Uterus (tissue), 4 donors: ENCODE measurements at places on chromosomes 12 and 14. TPM values are rescaled to one million over a fixed set of nuclear protein-coding genes. Genes with fewer than 3 reads are reported as not detected.

- DNase-seq, result no peak
These were observed 103.0 kb upstream of the SFSWAP start for GRCh38 chr12:131607658-131608447.

The SARNP gene
- 72.4 TPM for total RNA-seq

DNA sequence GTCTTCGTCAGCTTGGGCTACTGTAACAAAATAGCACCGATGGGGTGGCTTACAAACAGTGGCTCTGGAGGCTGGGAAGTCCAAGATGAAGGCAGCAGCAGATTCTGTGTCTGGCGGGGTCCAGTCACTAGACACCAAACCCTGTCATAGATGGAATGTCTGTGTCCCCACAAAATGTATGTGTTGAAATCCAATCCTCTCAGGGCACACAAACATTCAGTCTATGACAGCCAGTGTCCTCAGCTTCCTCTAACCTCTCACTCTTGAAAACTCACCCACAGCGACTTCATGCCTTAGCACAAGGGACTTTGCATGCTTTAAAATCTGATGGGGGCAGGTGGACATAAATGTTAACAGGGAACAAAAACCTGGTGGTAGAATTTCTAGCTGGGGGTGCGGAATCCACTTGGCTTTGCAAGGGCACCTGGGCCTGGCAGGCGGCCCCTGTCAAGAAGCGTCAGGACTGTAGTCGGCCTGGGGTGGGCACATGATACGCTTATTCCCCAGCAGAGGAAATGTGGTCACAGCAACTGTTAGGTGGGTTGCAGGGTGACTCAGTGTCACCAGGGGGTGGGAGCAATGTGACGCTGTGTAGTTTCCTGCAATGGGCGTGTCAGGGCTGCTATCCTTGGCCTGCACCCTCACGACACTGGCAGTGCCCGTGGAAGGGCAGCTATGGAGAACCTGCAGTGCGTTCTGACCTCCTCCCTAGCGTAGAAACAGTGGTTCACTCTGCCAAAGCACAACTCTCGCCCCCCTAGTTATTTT is 17.7 kb downstream of the RIN3 start:
- no peak for DNase-seq

GRCh38 chr12:19130224-19131024 is 891 bp downstream of the PLEKHA5 start:
- DNase-seq, result peak; percentile 34

The RIMBP2 gene
- total RNA-seq, result 5.9 TPM

The CLEC14A gene
- total RNA-seq, result 161 TPM

DNA sequence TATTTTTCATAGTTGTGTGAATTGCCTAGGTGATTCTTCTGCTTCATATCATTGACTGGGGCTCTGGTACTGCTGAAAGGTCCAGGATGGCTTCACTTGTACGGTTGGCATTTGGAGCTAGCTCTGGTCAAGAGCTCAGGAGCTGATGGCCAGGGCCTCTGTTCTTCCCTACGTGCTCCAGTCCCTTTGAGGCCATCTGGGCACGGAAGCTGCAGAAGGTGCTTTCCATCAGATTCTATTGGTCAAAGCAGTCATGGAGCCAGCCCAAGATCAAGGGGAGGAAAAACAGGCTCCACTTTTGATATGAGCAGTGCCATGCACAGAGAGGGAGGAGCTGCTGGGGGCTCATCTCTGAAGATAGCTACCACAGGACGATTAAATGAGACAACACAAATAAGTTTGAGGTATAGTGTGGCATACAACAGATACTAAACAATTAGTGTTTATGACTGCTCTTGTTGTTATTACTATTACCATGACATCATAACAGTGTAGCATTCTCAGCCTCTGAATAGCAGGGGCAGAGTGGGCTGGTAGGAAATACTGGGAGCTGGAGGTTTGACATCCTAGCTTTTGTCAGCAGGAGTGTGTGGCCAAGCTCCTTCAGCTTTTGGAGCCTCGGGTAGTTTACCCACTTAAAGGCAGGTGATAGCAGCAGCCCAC is 10.4 kb downstream of the KRT83 start:
- no peak for DNase-seq

DNA sequence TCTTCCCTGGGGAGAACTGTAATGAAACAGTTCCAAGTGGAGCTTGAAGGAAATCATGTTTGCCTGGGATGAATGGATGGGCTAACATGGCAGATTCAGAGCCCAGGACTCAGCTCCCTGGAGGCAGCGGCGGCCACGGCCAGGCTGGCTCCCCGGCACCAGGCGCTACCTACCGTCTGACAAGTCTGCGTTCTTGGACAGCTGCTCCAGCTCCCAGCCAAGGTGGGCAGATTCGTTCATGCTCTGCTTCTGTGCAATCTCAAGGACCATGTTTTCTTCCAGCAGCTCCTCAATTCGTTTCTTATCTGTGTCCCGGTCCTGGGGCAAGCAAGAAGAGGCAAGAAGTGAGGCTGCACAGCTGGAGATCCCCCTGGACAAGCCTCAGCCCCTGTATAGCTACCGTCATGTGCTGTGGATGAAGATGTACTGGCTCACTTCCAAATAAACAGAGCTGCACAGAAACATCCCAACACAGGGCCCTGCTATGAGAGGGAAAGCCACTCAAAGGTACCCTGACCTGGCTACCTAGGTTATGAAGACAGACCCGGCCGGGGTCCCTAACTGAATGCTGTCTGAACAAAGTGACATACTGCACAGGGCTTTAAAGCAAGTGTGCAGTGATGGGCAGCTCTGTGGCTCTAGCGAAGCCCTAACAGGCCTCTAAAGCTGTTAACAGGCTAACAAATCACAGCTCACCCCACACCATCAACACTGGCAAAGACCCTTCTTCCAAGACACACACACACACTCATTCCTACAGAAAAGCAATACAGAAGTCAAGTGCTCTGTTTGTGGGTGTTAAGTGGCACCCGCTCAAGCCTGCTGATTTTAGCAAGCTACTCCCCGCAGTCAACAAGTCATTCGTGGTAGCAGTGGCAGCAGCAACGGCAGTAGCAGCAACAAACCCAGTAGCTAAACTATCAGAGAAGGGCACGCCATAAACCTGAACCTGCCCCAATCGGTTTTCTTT is 80.4 kb upstream of the GPR68 start:
- no peak for DNase-seq

DNA sequence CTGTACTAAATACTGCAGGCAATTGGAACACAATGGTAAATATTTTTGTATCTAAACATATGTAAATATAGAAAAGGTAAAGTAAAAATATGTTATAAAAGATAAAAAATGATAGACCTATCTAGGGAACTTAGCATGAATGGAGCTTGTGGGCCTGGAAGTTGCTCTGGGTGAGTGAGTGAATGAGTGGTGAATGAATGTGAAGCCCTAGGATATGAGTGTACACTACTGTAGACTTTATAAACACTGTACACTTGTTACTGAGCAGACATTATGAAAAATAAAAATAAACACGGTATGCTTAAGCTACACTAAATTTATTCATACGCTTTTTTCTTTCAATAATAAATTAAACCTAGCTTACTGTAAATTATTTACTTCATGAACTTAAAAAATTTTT is 7.8 kb downstream of the FNTB start:
- DNase-seq, result no peak

DNA sequence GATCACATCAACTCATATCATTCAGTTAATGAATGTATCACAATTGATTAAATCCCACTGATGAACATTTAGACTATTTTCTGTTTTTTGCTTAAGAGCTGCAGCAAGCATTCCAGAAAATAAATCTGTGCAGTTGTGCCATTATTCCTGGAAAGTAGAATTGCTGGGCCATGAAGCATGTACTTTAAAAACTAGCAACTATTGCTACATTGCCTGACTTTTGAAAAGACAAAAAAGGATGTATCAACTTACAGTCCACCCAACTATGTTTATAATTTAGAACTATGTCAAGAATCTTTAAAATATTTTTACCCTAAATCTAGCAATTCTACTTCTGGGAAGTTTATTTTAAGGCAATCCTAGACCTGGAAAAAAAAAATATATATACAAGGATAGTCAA is 33.4 kb upstream of the ERGIC2 start:
- no peak for DNase-seq

The PMEL gene
- total RNA-seq, result 3.6 TPM

The ADAMTS20 gene
- total RNA-seq, result 1.2 TPM

The PTPRO gene
- total RNA-seq, result 6.7 TPM

The A2M gene
- 305 TPM for total RNA-seq

- DNase-seq, result no peak
These were observed 59.4 kb downstream of the WDHD1 start for GRCh38 chr14:54967496-54967895.

The OR6C68 gene
- total RNA-seq, result not detected

GRCh38 chr14:94088516-94088915 is 7.4 kb downstream of the IFI27L1 start:
- DNase-seq, result no peak

- no peak for DNase-seq
These were observed 1.3 kb downstream of the RCOR1 start for GRCh38 chr14:102593825-102594137.

The HOXC4 gene
- total RNA-seq, result 28.6 TPM

The KLHDC1 gene
- total RNA-seq, result 28.7 TPM

The GZMB gene
- total RNA-seq, result not detected

The ZBTB42 gene
- 5.7 TPM for total RNA-seq

The RBP5 gene
- 2.4 TPM for total RNA-seq

DNA sequence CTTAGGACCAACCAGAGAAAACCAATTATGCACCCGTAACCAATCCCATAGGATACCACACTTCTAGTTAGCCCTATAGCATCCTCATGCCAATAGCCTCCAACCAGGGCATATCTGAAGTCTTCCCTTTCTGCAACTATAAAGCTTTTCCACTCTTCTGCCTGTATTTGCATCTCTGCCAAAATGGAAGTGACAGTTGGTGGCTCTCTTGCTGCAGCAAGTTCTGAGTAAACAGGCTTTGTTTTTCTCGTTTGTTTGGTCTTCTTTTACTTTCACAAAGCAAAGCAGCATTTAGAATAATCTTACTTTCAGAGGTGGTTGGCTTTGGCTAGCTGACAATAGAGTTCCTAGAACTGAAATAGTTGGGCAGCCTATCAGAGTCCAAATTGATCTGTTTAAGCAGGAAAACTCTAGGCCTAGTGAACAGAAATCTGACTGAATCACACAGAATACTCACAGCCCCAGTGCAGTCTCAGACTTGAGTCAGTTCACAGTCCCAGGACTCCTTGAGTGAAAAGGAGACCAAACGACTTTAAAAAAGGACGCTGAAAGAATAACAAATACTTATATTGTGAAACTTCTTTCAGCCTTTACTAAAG is 1029.7 kb upstream of the LRFN5 start:
- no peak for DNase-seq

The ACTN1 gene
- total RNA-seq, result 395 TPM

- DNase-seq, result no peak
These were observed 250.9 kb downstream of the DUSP6 start for GRCh38 chr12:89101440-89101839.

GRCh38 chr14:75232597-75232996 is 46.0 kb upstream of the FOS start:
- no peak for DNase-seq

GRCh38 chr12:103978384-103978982 is 12.8 kb downstream of the TDG start:
- DNase-seq, result no peak

The CPSF2 gene
- total RNA-seq, result 50.7 TPM

DNA sequence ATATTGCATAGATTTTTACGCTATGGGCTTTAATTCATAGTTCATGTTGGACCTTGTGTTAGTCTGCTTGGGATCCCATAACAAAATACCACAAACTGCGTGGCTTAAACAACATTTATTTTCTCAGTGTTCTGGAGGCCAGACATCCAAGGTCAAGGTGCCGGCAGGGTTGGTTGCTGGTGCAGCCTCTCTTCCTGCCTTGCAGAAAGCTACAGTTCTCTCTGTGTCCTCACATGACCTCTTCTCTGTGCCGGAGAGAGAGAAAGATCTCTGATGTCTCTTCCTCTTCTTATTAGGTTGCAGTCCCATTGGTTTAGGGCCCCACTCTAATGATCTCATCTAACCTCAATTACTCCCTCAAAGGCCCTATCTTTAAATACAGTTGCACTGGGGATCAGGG is 170.5 kb downstream of the IPO8 start:
- no peak for DNase-seq

The PLEKHD1 gene
- 0.76 TPM for total RNA-seq

DNA sequence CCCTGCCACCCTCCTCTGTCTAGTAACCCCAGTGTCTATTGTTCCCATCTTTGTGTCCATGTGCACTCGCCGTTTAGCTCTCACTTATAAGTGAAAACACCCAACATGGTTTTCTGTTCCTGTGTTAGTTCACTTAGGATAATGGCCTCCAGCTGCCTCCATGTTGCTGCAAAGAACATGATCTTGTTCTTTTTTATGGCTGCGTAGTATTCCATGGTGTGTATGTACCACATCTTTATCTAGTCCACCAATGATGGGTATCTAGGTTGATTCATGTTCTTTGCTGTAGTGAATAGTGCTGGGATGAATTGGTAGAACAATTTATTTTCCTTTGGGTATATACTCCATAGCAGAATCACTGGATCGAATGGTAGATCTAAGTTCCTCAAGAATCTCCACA is 51.0 kb upstream of the RFLNA start:
- no peak for DNase-seq

DNA sequence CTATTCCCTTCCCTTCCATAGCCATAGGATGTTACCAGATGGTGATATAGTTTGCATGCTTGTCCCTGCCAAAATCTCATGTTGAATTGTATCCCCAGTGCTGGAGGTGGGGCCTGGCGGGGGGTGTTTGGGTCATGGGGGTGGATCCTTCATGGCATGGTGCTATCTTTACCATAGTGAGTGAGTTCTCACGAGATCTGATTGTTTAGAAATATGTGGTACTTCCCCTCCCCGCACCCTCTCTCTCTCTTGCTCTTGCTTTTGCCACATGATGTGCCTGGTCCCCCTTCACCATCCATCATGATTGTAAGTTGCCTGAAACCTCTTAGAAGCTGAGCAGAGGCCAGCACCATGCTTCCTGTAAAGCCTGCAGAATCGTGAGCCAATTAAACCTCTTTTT is 181.3 kb downstream of the CAND1 start:
- DNase-seq, result no peak

- no peak for DNase-seq
These were observed 8.5 kb upstream of the SMIM10L1 start for GRCh38 chr12:11162502-11162901.

The EIF2S3B gene
- 0.58 TPM for total RNA-seq

GRCh38 chr12:92218394-92219077 is 72.9 kb upstream of the BTG1 start:
- no peak for DNase-seq

The LRRC43 gene
- total RNA-seq, result 2.4 TPM

GRCh38 chr12:4736091-4736490 is 15.9 kb downstream of the GALNT8 start:
- no peak for DNase-seq

GRCh38 chr12:112349431-112349830 is 32.8 kb downstream of the HECTD4 start:
- DNase-seq, result no peak

- DNase-seq, result peak; percentile 73
These were observed 9.9 kb downstream of the GPRC5A start for GRCh38 chr12:12901158-12901791.

DNA sequence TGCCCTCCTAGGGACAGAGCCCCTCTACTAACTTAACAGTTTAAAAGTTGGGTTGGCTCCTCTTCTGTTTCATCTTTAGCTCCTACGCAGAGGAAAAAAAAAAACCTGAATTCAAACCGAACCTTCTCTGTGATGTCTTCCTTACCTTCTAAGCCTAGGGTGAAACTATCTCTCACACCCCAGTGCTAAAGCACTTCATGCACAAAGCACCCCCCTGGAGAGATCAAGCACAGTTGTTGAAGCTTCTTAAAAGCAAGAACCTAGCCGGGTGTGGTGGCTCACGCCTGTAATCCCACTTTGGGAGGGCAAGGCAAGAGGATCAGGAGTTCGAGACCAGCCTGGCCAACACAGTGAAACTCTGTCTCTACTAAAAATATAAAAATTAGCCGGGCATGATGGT is 37.6 kb downstream of the CORO1C start:
- DNase-seq, result no peak

- peak; percentile 72 for DNase-seq
These were observed 770 bp downstream of the ABHD4 start for GRCh38 chr14:22598896-22599244.
